ENCODE measurements at places on chromosomes 1 and 21.

DNA sequence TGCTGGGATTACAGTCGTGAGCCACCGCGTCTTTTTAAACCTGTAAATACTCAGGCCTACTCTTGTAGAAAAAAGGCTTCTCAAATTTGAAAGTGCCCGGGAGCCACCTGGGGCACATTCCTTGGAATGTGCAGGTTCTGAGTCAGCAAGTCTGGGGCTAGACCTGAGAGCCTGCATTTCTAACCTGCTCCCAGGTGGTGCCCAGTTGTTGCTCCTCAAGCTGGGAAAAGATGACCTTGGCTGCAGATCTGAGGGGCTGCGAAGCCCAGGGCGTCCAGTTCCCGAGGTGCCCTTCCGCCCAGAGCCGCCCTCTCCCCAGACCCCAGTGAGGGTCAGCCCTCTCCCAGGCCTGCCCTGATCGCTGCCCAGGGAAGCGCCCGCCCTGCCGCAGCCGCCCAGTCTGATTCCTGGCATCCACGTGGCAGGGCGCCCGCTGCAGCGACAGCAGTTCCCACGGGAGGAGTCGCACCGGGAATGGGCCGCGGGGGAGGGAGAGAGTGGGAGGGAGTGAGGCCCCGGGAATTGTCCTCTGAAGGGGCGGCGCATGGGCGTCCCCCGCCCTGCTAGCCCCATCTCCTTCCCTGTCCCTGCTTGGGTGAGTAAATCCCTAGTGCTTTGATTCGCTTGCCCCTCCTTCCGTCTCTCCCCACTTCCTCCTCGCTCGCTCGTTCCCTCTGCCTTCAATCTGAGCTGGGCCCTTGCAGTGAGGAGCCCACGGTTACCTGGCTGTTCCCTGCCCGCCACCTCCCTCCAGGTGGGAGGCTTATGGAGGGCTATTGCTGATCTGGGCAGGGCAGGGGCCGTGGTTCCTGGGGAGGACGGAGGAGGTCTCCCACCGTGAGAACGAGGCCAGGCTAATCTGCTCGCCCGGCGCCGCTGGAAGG is 18.8 kb upstream of the TENT5B start:
- no peak for DNase-seq

GRCh38 chr1:92901699-92902405 is 59.4 kb downstream of the DIPK1A start:
- no peak for DNase-seq

- DNase-seq, result no peak
Observed at GRCh38 chr1:227763246-227764018, 28.2 kb downstream of the SNAP47 start.

DNA sequence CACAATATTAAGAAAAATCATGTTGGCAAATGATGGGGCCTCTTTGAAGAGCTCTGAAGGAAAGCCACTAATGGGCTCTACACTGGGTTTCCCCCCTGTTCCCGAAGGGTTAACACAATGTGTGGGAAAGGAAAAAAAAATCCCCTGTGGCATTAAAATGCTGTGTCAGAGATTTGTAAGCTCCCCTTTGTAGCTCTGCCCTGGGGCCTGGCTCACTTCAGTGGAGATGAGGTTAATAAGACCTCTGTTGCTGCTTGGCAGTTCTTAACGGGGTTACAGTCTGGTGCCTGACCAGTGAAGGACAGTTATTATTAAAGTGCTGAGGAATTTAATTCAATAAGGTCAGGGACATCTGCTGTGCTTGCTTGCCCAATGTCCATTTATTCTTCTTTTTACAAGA is 129.7 kb upstream of the UBE2U start:
- no peak for DNase-seq

DNA sequence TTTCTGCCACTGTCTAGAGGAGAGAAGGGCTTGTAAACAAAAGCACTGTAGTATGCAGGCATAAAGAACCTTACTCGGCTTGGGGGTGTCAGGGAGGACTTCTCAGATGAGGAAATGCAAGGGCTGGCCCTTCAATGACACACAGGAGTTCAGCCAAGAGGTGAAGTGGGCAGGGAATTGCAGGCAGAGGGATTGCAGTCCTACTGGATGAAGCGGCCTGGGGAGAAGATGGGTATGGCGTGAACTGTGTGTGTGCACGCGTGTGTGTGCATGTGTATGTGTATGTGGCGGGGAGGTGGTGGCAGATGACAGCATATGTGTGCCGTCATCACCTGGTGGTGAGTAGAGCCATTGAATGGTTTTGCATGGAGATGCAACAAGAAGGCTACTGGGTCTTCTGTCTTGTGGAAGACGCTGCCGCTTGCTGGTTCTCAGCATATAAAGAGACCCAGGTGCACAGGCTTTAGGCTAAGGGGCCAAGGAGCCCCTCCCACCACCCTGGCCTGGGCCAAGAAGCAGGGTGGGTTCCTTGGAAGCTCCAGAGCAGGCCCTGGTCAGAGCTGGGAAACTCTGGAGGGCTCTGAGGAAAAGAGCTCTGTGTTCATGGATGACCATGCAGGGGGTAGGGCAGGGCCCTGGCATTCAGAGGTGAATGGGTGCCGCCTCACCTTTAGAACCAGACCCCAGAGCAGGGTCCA is 4.1 kb upstream of the EPS8L3 start:
- no peak for DNase-seq

GRCh38 chr1:181595234-181595633 is 111.9 kb downstream of the CACNA1E start:
- DNase-seq, result no peak

GRCh38 chr1:182580736-182581135 is 8.3 kb downstream of the RNASEL start:
- DNase-seq, result no peak

- DNase-seq, result no peak
Observed at GRCh38 chr1:2460996-2461751, 14.9 kb upstream of the PLCH2 start.

- no peak for DNase-seq
Observed at GRCh38 chr1:154940651-154941194, 4.2 kb upstream of the PMVK start.
